Activated CD4-positive, alpha-beta T cell treated with anti-CD3 and anti-CD28 coated beads, Interleukin-2, amount 10 ng/mL, durations not matched to agents 7 days and 5 days (primary cell): ENCODE measurements at places on chromosomes 12 and 14. TPM values are rescaled to one million over a fixed set of nuclear protein-coding genes. Genes with fewer than 3 reads are reported as not detected.

DNA sequence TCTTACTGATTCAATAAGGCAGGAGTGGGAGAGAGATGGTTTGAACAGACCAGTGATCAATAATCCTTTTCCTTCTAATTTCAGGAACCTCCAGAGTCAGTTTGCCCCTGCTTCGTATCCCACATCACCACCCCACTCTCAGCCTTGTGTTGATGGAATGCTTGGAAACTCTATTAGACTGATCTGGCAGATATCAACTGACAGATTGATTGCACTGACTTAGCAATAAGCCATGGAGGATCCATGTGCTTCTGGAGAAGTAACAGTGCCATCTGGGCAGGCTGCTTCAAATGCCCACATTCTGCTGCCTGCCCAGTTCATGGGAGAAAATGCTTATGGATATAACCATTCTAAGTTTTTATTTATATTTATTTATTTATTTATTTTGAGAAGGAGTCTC is 218.0 kb downstream of the SLC2A13 start:
- DNase-seq, result no peak

GRCh38 chr12:52191841-52192791 is at the start of gene KRT80:
TSS of gene KRT80 (minus strand) at chr12:52192014. CDS start at chr12:52191902, 112 bp downstream.
- no peak for DNase-seq

GRCh38 chr12:110563702-110564470 is 19.2 kb downstream of the PPTC7 start:
- DNase-seq, result no peak

DNA sequence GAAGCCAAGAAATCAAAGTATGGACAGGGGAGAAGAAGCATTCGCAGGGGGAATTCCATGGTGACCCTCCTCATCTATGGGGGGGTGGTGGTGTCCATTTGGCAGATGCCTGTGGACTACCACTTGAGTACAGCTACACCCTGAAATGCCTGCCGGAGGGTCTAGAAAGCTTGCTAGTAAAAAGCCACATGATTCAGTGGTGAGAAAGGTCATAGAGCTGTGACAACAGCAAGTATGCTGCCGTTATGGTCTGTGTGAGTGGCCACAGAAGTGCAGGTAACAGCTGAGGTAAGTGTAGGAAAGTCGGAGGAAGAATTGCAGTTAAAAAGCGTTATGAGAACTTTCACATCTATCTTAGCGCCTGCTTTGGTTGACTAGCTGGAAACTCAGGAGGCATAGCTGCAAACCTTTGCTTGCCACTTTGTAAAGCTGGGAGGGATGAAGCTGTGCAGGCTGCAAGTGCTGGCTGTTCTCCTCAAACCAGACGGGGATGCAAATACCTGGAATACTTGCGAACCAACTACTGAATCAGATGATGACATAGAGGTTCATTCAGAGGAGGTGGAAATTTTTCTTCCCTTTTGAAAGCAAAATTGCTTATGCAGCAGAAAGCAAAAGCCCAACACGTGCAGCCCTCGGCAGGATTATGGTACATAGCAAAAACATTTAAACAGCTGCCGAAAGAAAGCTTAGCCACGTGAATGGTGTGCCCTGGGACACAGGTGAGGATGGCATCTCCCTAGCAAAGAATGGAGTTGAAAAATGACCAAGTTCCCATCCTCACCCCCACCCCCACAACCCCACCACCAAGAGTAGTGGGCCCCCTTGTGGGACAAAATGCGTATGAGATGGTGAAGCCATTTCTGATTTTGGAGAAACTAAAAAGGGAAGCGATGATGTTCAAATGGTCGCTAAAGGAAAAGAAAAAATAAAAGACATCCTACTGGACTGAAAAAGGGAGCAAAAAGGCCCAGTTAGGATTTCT is 287.0 kb downstream of the RERGL start:
- DNase-seq, result no peak

DNAI7 gene
- total RNA-seq, result not detected

RNASE4 gene
- 0.92 TPM for total RNA-seq

GRCh38 chr14:31927348-31927832 is 149.7 kb upstream of the ARHGAP5 start:
- DNase-seq, result no peak

DNA sequence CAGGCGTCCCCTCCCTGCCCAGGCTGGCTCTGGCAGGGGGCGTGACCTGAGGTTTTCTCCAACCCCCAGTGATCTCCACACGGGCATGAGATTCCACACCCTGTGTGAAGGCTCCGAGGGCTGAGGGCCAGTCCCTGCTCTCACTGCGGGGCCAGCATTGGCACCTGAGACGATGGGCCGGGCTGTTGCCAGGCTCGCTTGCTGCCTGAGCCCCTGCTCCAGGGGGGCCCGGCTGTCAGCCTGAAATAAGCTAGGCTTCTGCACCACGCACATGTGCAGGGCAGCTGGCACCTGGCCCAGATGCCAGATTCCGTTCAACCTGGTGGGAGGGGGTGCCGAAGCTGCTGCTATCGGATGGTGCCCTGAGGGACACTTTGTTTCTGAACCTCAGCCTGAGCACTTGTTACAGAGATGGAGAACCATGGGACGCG is 196.5 kb upstream of the PRMT8 start:
- no peak for DNase-seq

DNA sequence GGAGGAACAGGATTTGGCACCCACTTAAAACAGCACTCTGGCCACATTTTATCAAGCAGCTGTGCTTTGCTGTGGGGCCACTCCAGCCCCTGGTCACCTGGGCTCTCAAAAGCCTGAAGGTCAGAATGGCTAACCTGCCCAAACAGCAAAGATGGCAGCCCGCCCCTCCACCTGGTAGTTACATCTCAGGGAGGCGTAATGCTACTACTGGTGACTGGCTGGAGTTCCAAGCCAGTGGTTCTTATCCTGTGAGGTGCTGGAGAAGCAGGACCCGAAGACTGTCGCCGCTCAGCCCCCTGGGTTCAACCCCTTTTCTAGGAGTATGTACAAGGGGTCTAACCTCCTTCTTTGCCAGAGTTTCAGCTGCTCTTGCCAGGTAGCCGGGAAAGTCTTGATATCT is 467.4 kb upstream of the FOXG1 start:
- DNase-seq, result no peak

MYO1H gene
- total RNA-seq, result not detected

PMEL gene
- not detected for total RNA-seq

- no peak for DNase-seq
Measured at GRCh38 chr12:108090107-108090899, 38.8 kb upstream of the WSCD2 start.

PTPRQ gene
- not detected for total RNA-seq

DNA sequence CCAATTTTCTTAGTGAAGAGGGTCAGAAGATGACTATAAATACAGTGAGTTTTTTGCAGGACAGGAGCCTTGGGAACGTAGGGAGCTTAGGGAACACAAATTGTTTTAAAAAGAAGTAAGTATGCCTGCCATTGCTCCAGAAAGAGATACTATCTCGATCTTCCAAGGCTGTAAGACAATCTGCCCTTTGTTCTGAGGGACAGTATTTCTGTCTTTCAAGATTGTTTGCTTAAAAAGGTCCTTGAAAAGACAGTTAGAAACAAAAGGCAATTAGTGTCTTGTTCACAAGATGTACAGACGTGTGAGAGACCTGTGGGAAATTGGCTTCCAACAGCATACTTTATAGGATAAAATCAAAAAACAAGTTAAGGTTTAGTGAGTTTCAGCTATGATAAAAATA is 321.2 kb upstream of the FAR2 start:
- no peak for DNase-seq

GPR65 gene
- total RNA-seq, result 21.0 TPM

- no peak for DNase-seq
Measured at GRCh38 chr12:105983622-105984320, 155.0 kb downstream of the NUAK1 start.

INHBC gene
- total RNA-seq, result not detected

GRCh38 chr12:3718100-3718499 is 34.8 kb downstream of the CRACR2A start:
- DNase-seq, result no peak

TBX3 gene
- total RNA-seq, result not detected

DNA sequence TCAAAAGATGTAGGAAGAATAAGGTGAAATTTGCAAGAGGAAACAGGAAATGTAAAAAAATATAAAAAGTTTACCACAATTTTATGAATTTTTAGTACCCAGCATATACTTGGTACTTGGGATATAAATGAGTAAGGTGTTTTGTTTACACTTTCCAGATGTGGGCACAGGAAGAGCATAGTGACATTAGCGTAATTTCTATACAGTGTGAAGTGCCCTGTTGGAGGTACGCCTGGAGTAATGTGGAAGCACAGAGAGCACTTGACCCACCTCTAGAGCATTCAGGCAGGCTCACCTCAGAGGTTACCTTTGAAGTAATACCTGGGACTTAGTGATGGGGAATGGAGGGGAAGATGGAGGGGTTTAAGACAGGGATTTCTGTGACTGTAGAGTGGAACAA is 89.5 kb downstream of the AEBP2 start:
- DNase-seq, result no peak

DRAM1 gene
- total RNA-seq, result 1.4 TPM

GRCh38 chr14:75905147-75905904 is 76.5 kb downstream of the TGFB3 start:
- DNase-seq, result no peak

GALNT4 gene
- 12.2 TPM for total RNA-seq

KRT71 gene
- not detected for total RNA-seq

DNA sequence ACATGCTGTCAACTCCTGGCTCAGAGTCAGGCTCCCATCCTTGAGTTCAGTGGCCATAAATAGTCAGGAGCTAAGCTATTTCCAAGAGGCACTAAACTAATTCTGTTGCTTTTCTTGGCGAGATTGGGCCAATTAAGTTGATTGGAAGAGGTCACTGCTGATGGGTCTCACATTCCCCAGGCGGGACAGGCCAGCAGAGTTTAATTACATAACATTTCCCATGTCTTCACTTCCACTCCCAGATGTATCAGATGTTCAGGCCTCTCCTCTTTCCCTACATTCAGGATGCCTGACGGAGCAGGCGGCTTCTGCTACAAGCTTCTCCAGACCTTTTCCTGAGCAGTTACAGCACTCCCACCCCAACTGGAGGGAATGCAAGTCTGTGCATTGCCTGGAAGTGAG is 5.3 kb downstream of the NTF3 start:
- DNase-seq, result no peak

DNA sequence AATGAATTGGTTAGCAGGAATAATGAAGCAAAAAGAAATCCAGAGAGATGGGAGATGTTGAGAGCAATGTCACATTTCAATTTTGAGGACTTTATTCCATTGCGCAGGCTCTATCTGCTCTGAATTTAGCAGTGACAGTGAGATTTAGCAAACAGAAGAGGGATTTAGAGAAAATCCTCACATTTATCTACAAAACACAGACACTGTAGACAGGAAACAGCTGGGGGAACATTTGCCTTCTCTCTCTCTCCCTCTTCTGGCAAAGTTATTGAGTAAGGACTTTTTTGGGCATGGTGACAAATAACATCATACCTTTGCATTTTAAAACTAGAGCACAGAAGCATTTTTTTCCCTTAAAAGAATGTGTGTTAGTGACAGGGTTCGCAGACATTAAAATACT is at the start of gene IGF1:
Gene IGF1, minus strand, starts transcription at position 158 of the 400 bp plus-strand sequence. CDS start 182 bp downstream, outside the sequence.
- peak; percentile 7 for DNase-seq

GRCh38 chr14:72033365-72033764 is 101.1 kb downstream of the RGS6 start:
- no peak for DNase-seq

LRRK2 gene
- not detected for total RNA-seq

DNA sequence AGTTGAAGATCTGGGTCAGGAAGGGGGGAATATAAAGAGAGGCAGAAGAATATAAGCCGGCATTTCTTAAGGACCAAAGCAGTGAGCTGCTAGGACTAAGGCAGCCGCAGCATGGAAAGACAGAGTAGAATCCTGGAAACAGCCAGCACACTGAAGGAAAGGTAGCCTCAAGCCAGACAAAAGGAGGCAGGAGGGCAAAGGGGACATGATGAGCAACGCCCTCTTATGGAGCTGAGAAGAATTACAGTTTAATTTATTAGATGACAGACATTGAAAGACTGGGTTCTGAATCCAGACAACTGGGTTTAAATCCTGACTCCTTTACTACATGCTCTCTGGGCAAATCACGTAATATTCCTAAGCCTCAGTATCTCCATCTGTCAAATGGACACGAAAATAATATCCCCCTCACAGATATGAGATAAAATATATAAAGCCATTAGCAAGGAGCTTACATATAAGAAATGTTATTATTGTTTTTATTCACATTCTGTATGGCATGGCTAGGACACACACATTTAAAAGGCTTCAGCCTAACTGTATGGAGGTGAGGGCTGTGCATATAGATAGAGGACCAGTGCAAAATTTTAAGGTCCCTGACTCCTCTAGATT is 8.1 kb upstream of the PCED1B start:
- no peak for DNase-seq

SOX5 gene
- total RNA-seq, result not detected

FIGNL2 gene
- 0.17 TPM for total RNA-seq

SYNDIG1L gene
- not detected for total RNA-seq

DNA sequence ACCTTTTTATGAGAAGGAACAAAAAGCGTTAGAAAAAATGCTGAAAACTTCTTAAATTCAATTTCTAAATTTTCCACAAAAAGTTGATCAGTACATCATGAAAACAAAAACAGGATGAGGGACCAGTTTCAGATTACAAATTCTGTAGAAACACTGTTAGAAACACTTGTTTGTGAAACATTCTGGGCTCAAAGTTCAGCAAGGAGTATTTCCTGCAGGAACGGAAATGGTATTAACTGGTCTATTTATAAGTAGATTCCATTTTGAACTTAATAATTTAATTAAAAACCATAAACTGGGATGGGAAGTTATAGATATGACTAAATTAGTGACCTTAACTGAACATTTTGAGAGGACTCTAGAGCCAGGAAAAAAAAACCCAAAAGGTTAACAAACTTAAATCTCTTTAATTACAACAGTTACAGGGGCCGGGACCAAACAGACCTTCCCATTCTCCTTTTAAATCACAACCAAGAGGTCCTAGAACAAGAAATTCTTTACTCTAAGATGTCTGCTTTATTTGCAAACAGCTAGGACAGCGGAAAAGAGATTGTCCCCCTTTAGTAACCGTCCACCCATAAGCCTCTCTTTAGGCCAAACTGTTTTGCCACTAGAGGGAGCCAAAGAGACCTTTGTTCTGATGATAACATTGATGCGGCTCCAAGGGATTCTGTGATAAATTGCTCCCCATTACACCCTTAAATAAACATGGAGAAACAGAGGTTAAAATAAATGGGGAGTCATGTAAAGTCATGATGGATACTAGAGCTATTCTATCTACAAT is 69.0 kb upstream of the RERGL start:
- DNase-seq, result peak; percentile 41

DNA sequence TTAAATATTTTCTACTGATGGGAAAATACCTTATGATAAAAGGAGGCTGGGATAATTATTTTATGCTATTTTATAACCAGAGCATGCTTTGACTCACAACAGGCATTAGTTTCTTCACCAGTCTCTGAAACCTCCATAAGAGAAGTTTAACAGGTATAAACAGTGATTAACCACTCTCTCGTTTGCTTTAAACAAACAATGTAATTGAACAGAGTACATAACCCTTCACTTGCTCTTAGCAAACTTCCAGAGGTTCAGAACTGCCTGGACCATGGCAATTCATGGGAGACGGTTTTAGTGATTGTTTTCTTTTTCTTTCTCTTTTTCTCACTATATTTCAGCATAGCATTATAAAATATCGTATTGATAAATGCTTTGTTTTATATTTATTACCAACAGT is 35.3 kb downstream of the CFAP251 start:
- DNase-seq, result no peak

- no peak for DNase-seq
Measured at GRCh38 chr14:24392325-24393091, 6.3 kb upstream of the NYNRIN start.

- DNase-seq, result no peak
Measured at GRCh38 chr14:48580692-48581091, 905.3 kb upstream of the MDGA2 start.

OR11H12 gene
- not detected for total RNA-seq

GRCh38 chr14:53953828-53954550 is 2.6 kb downstream of the BMP4 start:
- DNase-seq, result no peak
